SK-N-SH (cell line): ENCODE measurements at places on chromosomes 5 and 9. TPM values are rescaled to one million over a fixed set of nuclear protein-coding genes. Genes with fewer than 3 reads are reported as not detected.
A peak's percentile ranks its signal among the peaks of the same experiment; 100 is the strongest.

DNA sequence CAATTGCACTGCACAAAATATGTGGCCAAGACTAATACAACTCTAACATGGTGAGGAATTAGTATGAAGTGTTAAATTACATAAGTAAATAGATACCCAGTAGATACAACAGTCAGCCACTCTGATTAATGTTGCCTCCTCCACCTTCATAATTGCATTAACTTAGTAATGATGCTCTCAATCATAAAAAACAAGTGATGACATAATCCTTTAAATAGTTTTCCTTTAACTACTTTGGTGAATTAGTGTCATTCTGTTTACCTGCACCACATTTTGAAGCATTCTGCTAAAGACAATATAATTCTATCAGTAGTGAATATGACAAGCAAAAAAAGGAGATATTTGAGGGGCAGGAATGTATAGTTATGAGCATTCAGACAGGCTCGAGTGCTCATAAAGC lies 265.9 kb upstream of the SLC24A2 start:
- no peak overlapping the region for H3K4me3 ChIP-seq
- H3K36me3 ChIP-seq: no peaks in the 10 kb centered on the region
- H3K4me1 ChIP-seq: no peaks in the 10 kb centered on the region
- DNase-seq: no peak
- no peak overlapping the region for H3K27ac ChIP-seq

DNA sequence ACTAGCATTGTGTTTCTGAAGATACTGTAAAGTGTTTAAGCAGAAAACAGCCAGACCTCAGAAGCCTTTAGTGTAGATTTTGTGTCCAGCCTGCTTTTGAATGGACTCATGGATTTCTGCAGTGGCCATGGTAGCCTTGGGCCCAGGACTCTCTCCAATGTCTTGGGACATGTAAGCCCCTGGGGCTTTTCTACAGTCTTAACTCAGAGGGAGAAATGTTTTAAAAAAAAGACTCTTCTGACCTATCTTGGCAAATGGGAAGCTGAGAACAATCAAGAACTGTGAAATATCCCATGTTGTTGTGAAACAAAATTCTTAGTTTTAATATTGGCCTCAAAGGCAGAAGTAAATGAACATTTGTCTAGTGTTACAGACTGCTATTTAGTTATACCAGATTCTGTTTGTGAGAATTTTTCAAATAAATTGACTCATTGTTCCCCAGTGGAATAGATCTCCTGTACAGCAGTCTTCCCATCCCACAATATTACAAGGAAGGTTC lies 112.5 kb upstream of the DMAC1 start:
- no peak overlapping the region for H3K27ac ChIP-seq
- no peaks in the 10 kb centered on the region for H3K27me3 ChIP-seq
- H3K4me1 ChIP-seq: no peaks in the 10 kb centered on the region
- DNase-seq: no peak

Gene ELOVL7
- 0.05 and 0.07 TPM in 2 replicates for polyA plus RNA-seq

- H3K27me3 ChIP-seq: no peaks in the 10 kb centered on the region
- peaks cover 18% of the 10 kb centered on the region for H3K4me1 ChIP-seq
- no peak overlapping the region for H3K4me3 ChIP-seq
- H3K36me3 ChIP-seq: no peaks in the 10 kb centered on the region
Measured at GRCh38 chr9:120659209-120659608, 55.1 kb downstream of the MEGF9 start.

DNA sequence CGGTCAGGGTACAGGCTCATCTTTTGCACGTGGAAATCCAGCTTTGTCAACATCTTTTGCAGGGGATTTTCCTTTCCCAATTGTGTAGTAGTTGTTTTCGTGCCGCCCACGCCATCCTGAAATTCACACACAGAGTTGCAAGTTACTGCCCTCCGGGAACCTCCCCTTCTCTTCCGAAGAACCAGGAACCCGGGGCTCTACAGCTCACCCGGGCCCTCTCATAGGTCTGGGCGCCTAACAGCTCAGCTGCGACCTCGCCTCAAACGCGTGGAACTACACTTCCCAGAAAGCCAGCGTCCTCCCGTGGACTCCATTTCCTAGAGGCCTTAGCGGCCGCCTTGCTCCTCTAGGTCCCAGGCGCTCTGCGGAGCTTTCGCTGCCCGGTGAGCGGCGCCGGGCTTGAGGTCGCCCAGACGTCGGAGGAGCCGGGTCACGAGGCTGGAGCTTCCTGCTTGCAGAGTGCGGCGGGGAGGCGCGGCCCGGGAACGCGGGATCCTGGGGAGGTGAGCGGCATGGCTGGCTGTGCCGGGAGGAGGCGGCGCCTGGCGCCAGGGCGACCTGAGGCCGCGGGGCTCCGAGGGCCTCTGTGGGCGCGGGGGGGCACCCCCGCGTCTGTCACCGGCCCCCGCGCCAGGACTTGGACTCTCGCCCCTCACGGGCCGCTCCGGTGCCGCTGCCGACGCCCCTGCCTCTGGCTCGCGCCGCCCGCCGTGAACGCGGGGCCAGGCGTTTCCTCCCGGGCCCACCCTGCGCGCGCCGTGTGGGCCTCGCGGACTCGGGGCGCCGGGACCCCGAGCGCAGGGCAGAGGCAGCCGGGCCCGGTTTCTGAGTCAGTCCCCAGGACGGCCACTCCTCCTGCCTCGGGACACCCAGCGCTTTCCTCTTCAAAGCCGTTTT lies at the start of gene ZNF354B:
Gene ZNF354B, plus strand, starts transcription at position 329 of the 897 bp plus-strand sequence. CDS start 1,095 bp downstream, outside the sequence.
- peaks cover 6% of the 10 kb centered on the region; the same call in 1 of the 2 replicates for H3K4me1 ChIP-seq
- H3K27me3 ChIP-seq: no peaks in the 10 kb centered on the region
- DNase-seq: peak; percentile 91
- H3K27ac ChIP-seq: peak within 1 kb of the TSS; percentile 70
- peak within 1 kb of the TSS; percentile 75 for H3K4me3 ChIP-seq

DNA sequence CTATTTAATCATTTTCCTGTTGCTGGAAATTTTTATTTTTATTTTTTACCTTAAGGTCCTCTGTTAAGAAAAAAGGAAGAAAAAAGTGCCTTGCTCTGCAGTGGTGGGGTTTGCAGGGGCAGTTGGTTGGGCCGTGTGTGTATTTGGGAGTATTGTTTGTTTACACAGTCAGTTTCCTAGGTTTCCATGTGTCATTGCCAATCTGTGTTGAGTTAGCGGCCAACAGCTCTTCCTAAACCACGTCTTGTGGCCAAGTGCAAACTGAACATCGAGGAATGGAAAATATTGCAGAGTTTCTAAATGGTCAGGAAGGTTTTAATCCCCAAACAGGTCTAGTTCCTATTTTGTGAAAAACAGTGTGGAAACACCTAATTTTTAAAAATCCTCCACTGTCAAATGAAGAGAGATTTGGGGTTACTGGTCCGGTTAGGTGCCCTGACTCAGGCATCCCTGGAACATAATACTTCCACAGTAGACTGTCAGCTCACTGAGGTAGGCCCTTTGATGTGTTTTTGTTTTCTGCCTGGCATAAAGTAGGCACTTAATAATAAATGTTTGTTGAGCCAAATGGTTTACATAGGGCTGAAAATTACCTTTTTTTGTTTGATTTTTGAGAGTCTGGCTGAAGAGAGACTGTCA lies 37.0 kb downstream of the MAMDC2 start:
- no peak for DNase-seq
- no peak overlapping the region for H3K27ac ChIP-seq
- H3K36me3 ChIP-seq: no peaks in the 10 kb centered on the region

DNA sequence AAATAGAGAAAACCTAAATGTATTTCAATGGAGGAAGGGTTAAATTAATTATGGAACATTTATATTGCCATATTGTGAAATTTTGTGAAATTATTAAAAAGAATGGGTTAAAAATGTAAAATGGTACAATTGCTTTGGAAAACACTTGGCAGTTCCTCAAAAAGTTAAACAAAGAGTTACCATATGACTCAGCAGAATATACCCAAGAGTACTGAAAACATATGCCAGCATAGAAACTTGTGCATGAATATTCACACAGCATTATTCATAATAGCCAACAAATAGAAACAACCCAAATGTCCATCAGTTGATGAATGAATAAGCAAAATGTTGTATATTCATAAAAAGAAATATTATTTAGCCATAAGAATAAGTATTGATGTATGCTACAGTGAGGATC lies 181.0 kb upstream of the MAST4 start:
- H3K4me3 ChIP-seq: no peak overlapping the region
- H3K4me1 ChIP-seq: no peaks in the 10 kb centered on the region
- H3K27me3 ChIP-seq: no peaks in the 10 kb centered on the region
- no peaks in the 10 kb centered on the region for H3K36me3 ChIP-seq
- H3K27ac ChIP-seq: no peak overlapping the region
- DNase-seq: no peak

DNA sequence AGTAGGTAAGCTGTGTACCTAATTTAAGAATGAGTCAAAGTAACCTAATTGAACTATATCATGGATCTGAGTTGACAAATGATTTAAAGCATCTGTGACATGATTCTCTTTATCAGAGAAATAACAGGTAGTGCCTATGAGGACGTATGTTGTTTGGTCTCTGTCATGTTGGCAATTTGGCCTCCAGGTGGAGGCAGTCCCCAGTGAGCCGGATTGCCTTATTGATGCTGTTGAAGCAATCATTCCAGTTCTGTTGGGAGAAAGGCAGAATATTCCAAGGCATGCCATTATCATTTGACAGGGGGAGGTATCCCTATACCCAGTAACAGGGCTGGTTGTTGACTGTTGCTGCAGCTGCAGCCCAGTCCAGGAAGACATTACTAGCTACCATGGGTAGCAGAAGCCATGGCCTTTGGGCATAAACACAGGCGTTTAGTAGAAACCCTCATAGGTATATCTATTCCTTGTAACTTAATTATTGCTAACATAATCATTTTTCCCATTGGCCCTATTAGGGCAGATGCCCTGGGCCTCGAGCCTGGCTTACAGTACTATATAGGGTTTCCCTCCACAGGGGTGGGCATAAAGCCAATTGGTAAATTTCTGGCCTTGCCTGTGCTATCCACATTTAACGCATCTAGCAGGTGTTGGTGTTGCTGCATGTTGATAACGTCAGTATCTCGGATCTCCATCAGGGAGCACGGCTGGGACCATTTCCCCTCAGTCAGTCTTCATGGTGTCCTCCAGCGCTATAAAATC lies 12.2 kb upstream of the SLC22A4 start:
- no peak overlapping the region for H3K4me3 ChIP-seq
- H3K27me3 ChIP-seq: no peaks in the 10 kb centered on the region
- peaks cover 11% of the 10 kb centered on the region for H3K4me1 ChIP-seq
- H3K27ac ChIP-seq: no peak overlapping the region
- H3K36me3 ChIP-seq: no peaks in the 10 kb centered on the region
- DNase-seq: no peak

DNA sequence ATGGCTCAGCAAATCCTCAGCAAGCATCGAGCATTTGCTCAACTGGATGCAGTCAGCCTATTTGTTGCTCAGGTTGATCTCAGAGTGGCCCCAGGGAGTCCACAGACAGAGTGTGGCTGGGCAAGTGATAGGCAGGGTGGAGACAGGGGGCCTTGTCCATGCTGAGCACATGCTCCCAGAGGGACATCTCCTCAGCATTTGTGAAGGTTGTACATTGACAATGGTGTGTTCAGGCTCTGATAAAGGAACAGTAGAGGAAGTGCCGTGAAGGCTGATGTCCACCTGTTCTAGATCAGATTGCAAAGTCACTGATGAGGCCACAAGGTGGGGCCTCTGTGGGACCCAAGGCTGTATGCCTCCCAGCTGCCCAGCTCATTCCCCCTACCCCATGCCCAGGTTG lies 50.1 kb upstream of the FOXI1 start:
- no peak for DNase-seq
- peaks cover 9% of the 10 kb centered on the region; the same call in 1 of the 2 replicates for H3K4me1 ChIP-seq
- no peaks in the 10 kb centered on the region for H3K27me3 ChIP-seq
- no peaks in the 10 kb centered on the region for H3K36me3 ChIP-seq

GRCh38 chr5:172925336-172925948 lies 33.8 kb upstream of the RPL26L1 start:
- peaks cover 10% of the 10 kb centered on the region; the same call in 1 of the 2 replicates for H3K36me3 ChIP-seq
- no peak for DNase-seq
- peaks cover 2% of the 10 kb centered on the region; the same call in 1 of the 2 replicates for H3K4me1 ChIP-seq
- H3K4me3 ChIP-seq: no peak overlapping the region
- no peak overlapping the region for H3K27ac ChIP-seq

- H3K4me1 ChIP-seq: no peaks in the 10 kb centered on the region
- DNase-seq: peak; percentile 36
- H3K4me3 ChIP-seq: no peak overlapping the region
- no peak overlapping the region for H3K27ac ChIP-seq
Measured at GRCh38 chr5:152560512-152561137, 155.5 kb upstream of the NMUR2 start.

GRCh38 chr9:6226696-6227095 lies 11.1 kb downstream of the IL33 start:
- no peak for DNase-seq
- no peaks in the 10 kb centered on the region for H3K27me3 ChIP-seq
- H3K36me3 ChIP-seq: no peaks in the 10 kb centered on the region
- no peak overlapping the region for H3K4me3 ChIP-seq
- peaks cover 5% of the 10 kb centered on the region; the same call in 1 of the 2 replicates for H3K4me1 ChIP-seq

- DNase-seq: no peak
- peaks cover 27% of the 10 kb centered on the region for H3K36me3 ChIP-seq
- peaks cover 4% of the 10 kb centered on the region; the same call in 1 of the 2 replicates for H3K4me1 ChIP-seq
- H3K27me3 ChIP-seq: no peaks in the 10 kb centered on the region
- no peak overlapping the region for H3K27ac ChIP-seq
Measured at GRCh38 chr9:111937781-111938426, 41.3 kb downstream of the UGCG start.

- no peak for DNase-seq
- H3K4me1 ChIP-seq: peaks cover 18% of the 10 kb centered on the region
- no peaks in the 10 kb centered on the region for H3K36me3 ChIP-seq
- no peak overlapping the region for H3K4me3 ChIP-seq
- no peaks in the 10 kb centered on the region for H3K27me3 ChIP-seq
Measured at GRCh38 chr5:96340357-96340756, 92.7 kb downstream of the PCSK1 start.

DNA sequence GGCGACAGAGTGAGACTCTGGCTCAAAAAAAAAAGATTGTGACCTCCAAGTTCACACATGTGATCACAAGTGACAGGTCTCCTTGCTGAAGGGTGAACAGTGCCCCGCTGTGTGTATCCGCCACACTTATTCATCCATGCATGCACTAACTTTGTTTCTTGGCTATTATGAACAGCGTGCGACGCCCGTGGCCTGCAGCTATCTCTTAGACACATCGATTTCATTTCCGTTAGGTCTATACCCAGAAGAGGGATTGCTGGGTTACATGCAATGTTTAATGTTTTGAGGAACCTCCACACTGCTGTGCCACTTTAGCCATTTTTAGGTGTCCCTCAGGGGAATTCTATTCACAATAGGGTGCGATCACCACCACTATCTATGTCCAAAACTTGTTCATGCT lies 12.1 kb upstream of the EGFL7 start:
- H3K36me3 ChIP-seq: no peaks in the 10 kb centered on the region
- peaks cover 28% of the 10 kb centered on the region; the same call in 1 of the 2 replicates for H3K4me1 ChIP-seq
- no peaks in the 10 kb centered on the region for H3K27me3 ChIP-seq
- H3K27ac ChIP-seq: no peak overlapping the region

GRCh38 chr5:35903631-35904203 lies 34.7 kb downstream of the CAPSL start:
- DNase-seq: no peak
- H3K36me3 ChIP-seq: no peaks in the 10 kb centered on the region
- H3K27ac ChIP-seq: no peak overlapping the region
- no peaks in the 10 kb centered on the region for H3K4me1 ChIP-seq
- H3K27me3 ChIP-seq: no peaks in the 10 kb centered on the region

GRCh38 chr5:154567155-154567554 lies 89.1 kb upstream of the HAND1 start:
- DNase-seq: no peak
- no peak overlapping the region for H3K27ac ChIP-seq
- H3K36me3 ChIP-seq: no peaks in the 10 kb centered on the region
- no peaks in the 10 kb centered on the region for H3K27me3 ChIP-seq
- peaks cover 9% of the 10 kb centered on the region; the same call in 1 of the 2 replicates for H3K4me1 ChIP-seq
